ENCODE measurements at places on chromosomes 6 and 20.

DNA sequence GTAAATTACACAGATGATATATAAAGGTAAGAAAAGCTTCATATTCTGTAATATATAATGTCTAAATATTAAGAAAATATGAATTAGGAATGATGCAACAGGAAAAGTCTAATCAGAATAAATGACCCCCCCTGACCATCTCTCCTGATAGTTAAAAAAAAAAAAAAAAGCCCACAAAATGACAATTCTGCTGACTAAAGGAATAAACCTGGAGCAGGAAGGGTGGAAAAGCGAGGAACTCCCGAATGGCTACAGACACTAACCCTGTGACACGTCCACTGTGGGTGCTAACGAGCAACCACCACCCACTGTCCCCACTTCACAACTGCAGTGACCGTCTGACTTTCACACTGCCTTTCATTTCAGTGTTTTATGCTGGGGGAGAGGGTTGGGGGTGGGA is 67.6 kb upstream of the FOXQ1 start:
- no peak for DNase-seq

- DNase-seq: no peak
Measured at GRCh38 chr6:43977404-43978111, 149.7 kb downstream of the MRPL14 start.

- DNase-seq: no peak
Measured at GRCh38 chr20:51622004-51622874, 79.7 kb upstream of the NFATC2 start.

- DNase-seq: no peak
Measured at GRCh38 chr6:61203966-61204496, 1082.0 kb downstream of the KHDRBS2 start.

GRCh38 chr20:48910347-48910781 is 11.1 kb upstream of the ARFGEF2 start:
- DNase-seq: no peak

DNA sequence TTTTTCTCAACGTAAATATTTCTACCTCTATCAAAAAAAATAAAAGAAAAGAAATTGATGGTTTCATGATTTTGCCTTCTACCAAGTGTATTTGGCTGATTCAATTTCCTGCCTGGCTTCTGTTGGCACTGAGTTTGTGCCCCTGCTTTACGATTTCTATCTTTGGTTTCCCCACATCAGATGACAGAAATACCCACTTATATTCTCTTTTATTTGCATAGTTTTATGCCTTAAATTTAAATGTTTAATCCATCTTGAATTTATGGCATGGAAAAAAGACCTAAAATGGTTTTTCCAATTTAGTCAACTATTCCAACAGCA is 34.3 kb downstream of the RNF24 start:
- DNase-seq: no peak

DNA sequence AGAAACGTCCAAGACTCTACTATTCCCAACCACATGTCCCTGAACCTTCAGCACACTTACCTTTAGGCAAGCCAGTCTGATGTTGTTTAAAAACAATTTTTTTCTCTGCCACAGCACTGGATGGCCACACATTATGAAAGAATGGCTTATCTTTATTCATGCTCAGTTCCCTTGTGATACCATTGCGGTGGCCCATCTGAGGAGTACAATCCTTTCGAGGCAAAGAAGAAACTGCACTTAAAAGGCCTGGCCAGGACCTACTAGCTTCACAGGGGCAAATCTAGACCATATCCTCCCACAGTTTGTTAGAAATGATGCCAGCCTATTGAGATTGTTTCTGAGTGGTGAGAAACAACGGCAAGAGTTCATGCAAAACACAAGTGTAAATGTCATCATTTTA is 88.4 kb upstream of the PLEKHG1 start:
- DNase-seq: no peak

DNA sequence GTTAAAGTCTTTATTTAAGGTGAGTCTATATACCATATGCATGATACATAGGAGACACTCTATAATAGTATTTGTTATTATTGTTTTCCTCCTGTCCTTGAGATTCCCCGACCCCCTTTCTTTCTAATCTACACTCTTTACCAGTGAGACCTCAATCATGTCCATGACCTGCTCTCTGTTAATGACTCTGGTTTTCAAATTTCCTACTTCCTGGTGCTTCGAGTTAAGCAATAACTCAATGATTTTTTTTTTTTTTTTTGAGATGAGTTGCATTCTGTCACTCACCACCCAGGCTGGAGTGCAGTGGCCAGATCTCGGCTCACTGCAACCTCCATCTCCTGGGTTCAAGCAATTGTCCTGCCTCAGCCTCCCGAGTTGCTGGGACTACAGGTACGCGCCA is 574.6 kb upstream of the SLC35B3 start:
- DNase-seq: no peak

- no peak for DNase-seq
Measured at GRCh38 chr6:167044696-167045095, 45.5 kb downstream of the CEP43 start.

GRCh38 chr6:157570752-157571151 is 189.8 kb downstream of the ZDHHC14 start:
- no peak for DNase-seq

DNA sequence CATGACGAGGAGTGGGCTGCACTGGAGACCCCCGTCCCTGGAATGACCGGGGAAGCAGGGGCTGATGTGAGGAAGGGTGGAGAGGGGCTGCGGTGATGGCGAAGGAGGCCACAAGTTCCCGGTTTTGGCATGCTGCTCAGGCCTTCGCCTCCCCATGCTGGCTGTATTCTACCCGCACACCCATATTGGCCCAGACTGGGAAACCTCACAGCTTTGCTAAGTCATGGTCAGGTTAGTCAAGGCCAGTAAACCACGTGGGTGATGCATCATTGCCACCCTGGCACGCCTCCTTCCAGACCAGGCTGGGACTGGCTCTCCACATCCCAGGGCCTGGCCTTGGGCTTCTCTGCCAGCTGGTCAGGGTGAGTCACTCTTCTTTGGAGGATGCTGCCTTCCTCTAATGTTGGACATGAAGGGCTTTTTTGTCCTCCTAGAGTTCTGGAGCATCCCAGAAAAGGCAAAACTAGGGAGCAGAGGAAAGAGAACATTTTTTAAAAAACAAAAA is 53.8 kb downstream of the PCNA start:
- no peak for DNase-seq

GRCh38 chr6:43608310-43608763 is 20.7 kb downstream of the GTPBP2 start:
- peak; percentile 43 for DNase-seq

GRCh38 chr6:51568771-51569170 is 518.6 kb downstream of the PKHD1 start:
- DNase-seq: no peak

- DNase-seq: no peak
Measured at GRCh38 chr6:40395066-40395697, 192.0 kb downstream of the LRFN2 start.

DNA sequence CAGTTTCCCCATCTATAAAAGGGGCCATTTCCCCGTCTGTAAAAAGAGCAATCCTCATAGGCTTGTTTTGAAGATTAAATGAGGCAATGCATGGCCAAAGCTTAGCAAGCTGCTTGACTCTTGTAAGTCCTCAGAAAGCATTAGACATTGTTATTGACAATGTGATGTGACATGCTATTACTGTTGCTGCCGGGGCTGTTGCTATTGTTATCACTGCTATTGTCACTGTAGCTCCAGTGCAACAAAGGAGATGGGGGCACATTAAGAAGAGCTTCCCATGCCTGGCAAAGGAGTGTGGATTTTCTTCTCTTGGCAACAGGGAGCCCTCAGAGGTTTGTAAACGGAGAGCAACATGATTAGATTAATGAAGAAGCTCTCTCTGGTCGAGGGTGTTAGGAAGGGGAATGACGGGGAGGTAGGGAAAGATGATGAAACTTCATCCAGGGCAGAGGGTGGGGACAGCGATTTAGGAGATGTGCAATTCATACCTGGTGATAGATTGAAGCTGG is 33.1 kb upstream of the FAM83D start:
- no peak for DNase-seq

DNA sequence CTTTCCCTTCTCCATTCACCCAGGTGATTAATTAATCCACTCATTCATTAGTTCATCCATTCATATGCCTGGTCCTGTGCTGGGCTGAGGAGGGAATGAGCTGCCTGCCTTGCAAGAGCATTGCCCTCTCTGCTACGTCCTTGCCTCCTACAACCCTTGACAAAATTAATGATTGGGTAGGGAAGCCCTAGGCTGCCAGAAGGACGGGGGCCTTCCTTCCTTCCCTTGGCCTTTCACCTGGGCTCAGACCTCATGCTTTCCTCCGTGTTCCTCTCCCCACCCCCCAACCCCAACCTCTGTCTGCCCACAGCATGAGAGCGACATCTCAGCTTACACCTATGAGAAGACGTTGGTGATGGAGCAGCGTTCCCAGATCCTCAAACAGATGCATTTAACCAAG is 25.6 kb downstream of the SLC12A5 start:
- DNase-seq: no peak

- DNase-seq: peak; percentile 41
Measured at GRCh38 chr20:43949741-43950618, 35.3 kb downstream of the TOX2 start.

- no peak for DNase-seq
Measured at GRCh38 chr6:163752446-163752845, 337.9 kb downstream of the QKI start.

DNA sequence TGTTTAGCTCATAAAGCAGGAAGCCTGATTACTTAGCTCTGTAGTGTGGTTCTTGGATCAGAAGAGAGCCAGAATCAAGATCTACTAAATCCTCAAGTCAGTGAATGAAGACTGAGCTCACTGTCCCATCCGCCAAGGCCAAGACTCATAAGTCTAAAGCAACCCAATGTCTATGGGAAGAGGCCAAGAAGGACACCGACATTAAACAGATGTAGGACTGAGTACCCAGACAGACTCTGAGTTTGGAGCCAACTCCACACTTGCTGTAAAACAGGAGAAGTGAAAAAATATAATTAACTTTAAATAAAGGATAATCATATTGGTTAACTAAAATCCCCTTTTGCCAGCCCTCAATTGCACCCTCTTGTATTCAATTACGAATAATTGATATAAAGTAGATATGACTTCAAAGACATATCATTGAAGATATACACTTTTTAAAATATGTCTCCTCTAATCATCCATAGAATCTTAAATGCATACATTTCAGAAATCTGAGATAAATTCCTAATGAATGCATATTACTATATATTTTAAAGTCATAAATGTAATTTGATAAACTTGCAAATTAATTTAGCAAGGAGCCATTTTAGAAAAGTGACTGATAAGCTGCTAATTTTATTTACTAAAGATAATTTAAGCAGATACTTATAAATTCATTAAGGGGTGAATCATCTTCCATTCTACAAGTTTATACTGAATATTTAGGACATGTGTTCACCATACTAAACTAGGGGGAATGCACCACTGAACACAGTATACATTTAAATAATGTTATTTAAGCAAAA is 617.0 kb upstream of the ARID1B start:
- DNase-seq: no peak

DNA sequence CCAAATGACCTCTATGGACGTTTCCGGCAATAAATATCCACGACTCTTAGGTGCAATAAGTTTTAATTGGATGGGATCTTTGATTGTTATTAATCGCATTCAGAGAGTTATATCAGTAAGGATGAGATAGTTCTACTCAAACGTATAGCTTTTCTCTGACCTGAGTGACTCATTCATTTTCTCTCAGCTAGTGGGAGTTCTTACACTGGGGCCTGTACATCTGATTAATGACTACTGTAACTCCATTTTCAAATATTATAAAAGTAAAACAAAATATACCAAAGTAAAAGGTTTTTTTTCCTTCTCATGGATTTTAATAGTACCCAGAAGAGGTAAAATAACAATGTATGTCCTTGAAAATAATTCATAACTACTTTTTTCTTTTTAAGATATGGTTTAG is 41.1 kb upstream of the SAMD5 start:
- DNase-seq: no peak

GRCh38 chr20:63703976-63704748 is 3.6 kb downstream of the ARFRP1 start:
- DNase-seq: no peak

DNA sequence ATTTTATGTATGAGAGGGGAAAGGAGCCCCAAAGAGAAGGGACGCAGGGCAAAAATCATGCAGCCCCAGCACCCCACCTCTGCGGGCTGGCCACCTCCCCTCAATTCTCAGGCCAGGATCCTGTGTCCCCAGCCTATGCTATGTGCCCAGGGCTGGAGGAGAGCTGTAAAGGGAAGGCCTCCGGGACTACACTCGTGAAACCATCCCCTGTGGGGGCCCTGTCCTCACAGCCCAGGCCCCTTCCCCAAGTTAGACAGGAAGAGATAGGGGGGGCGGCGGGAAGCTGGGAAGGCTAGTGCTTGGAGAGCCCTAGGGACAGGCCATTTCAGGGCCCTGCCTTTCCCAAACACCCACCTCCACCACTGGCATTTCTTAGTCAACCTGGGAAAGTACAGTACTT is 1.4 kb upstream of the COL11A2 start:
- DNase-seq: no peak

- DNase-seq: no peak
Measured at GRCh38 chr6:53834132-53834531, 39.3 kb downstream of the LRRC1 start.

DNA sequence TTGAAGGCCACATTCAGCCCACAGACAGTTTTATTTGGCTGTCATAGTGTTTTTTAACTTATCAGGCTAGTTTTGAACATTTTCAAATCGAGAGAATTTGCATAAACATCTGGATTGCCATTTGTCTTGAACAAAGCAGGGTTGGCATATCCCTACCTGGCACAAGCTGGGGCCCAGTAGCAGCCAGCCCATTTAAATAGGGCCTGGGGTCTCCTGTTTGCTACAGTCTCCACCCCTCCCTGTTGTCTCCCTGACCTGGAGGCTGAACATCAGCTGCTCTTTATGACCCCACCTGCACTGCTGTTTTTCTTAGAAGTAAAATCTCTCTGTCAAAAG is 10.5 kb downstream of the BCAS4 start:
- DNase-seq: no peak

- no peak for DNase-seq
Measured at GRCh38 chr6:130050230-130050629, 31.8 kb downstream of the L3MBTL3 start.

DNA sequence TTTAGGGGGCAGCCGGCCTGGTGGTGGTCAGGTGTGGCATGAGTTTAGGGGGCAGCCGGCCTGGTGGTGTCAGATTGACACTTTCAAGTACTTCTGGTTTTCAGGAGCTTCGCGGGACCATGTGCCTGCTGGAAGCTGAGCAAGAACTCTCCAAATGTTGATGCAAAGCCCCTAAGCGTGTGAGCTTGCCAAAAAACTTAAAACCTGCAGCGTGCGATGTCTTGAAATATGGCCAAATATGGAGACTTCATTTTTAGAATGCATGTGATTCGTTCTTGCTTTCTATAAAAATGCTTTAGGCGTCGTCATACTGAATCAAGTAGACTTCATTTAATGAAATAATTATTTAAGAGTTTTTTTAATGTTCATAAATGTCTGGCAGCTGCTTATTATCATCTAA is 149.4 kb downstream of the SMOC2 start:
- no peak for DNase-seq

Data from activated CD4-positive, alpha-beta T cell treated with anti-CD3 and anti-CD28 coated beads, Interleukin-2, amount 50 U/mL, for 24 hours (primary cell).